ENCODE measurements at places on chromosomes 5 and 9.

DNA sequence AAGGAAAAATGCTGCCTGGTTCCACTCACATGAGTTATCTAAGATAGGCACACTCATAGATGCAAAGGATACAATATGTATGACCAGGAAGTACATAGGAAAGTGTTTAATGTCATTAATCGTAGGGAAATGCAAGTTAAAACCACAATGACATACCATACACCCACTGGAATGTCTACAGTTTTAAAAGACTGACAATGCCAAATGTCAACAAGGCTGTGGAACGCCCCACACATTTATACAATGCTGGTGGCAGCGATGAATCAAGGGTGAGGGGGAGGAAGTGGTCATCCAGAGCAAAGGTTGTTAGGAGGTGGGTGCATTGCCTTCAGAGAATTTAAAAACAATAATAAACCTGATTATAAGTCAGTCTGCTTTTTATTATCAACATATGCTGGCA lies 437.8 kb downstream of the ARHGEF28 start:
- H3K4me3 ChIP-seq: no peak overlapping the region
- H3K27ac ChIP-seq: no peak overlapping the region
- DNase-seq: no peak
- H3K4me1 ChIP-seq: no peaks in the 10 kb centered on the region

DNA sequence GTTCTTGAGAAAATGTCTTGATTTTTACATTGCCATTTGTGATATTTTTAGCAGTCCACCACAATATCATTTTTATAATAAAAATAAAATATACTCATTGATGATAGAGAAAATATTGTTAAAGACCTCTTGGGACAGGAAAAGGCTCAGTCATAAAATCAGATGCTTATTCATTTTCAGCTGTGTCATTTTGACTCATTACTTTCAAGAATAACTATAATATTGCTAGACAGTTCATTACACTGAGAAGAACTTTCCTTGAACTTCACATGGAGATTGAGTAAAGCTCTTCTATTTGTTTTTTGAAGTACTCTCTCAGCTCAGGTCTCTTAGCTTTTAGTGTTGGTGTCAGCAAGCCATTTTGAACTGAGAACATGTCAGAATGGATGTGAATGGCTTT lies 8.5 kb upstream of the MEIKIN start:
- H3K4me1 ChIP-seq: no peaks in the 10 kb centered on the region
- no peak overlapping the region for H3K27ac ChIP-seq
- H3K27me3 ChIP-seq: no peaks in the 10 kb centered on the region
- no peak for DNase-seq

- no peaks in the 10 kb centered on the region for H3K4me1 ChIP-seq
- no peak for DNase-seq
- no peak overlapping the region for H3K27ac ChIP-seq
- no peak overlapping the region for H3K4me3 ChIP-seq
- H3K36me3 ChIP-seq: no peaks in the 10 kb centered on the region
Observed at GRCh38 chr5:33317271-33317670, 123.5 kb upstream of the TARS1 start.

DNA sequence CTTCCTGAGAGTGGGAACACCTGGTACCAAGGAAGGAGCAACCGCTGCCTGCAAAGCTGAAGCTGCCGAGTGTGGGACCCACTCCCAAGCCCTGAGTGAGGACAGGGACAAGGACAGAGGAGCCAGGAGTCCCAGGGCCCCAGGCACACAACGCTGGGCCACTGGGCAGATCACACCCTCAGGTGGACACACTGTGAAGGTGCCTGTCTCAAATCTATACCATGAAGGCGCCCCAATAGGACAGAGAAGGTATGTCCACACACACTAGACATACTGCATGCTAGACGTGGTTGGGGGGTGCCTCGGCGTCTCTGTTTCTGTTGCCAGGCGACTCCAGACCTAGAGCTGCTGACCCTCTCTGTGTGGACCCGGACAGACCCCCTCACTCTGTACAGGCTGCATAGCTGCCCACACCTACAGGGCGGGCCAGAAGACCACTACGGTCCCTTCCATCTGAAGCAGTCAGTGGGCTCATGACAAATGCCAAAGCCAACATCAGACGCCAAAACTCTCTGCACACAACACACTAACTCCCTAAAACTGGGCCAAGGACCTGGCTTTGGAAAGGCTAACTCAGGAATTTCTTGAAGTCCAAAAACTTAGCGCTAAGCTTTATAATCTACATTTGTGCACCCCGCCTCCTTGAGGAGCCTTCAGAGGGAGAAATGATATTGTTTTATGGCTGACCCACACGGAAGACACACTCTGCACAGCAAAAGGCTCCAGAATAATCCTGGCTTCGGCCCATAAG lies 60.7 kb downstream of the ROR2 start:
- H3K4me1 ChIP-seq: no peaks in the 10 kb centered on the region
- no peaks in the 10 kb centered on the region for H3K36me3 ChIP-seq
- H3K4me3 ChIP-seq: no peak overlapping the region

GRCh38 chr5:61328791-61329549 lies 3.1 kb upstream of the ZSWIM6 start:
- H3K36me3 ChIP-seq: no peaks in the 10 kb centered on the region
- no peak overlapping the region for H3K4me3 ChIP-seq
- DNase-seq: no peak
- no peaks in the 10 kb centered on the region for H3K27me3 ChIP-seq
- H3K27ac ChIP-seq: no peak overlapping the region
- no peaks in the 10 kb centered on the region for H3K4me1 ChIP-seq

Data from tibial nerve (tissue), 4 donors.